ENCODE measurements at places on chromosomes 3 and 15.

- DNase-seq = no peak
Measured at GRCh38 chr3:85304360-85304964, 345.7 kb downstream of the CADM2 start.

DNA sequence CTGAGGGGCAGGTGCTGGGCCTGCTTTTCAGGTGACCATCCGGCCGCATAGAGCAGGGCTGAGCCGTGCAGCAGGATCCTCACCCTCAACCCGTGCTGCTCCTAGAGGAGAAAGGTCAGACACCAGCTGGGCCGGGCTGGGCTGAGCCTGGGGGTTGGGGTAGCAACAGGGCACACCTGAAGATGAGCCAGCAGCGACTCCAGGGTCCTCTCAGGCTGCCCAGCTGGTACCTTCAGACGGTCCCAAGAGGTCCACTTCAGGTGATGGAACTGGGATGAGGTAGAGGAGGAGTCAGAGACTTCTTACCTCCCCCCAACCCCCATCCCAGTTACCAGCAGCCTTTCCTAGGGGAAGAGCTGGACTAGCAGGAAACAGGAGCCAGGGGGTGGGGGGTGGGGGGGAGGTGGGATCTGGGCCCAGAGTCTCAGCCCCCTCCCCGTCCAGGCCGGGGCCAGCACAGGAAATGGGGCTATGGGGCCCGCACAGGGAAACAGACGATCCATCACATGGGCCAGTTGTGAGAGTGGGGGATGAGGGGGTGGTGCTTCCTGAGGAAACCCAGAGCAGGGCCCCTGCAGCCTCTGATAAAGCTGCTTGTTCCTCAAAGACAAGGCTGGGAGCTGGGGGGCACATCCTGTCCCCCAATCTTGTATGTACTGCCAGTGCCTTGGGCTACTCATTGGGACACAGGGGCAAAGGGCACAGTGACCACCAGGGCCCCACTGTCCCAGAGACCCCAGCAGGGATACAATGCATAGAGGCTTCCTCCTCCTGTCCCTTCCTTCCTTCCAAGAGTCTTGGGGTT is 3.0 kb downstream of the INKA1 start:
- DNase-seq = no peak

GRCh38 chr3:140308535-140308934 is 369.3 kb upstream of the TRIM42 start:
- no peak for DNase-seq

- DNase-seq = no peak
Measured at GRCh38 chr15:55394694-55395093, 13.5 kb downstream of the CCPG1 start.

GRCh38 chr3:84836961-84837360 is 121.8 kb upstream of the CADM2 start:
- no peak for DNase-seq

- DNase-seq = no peak
Measured at GRCh38 chr3:155664925-155665695, 79.8 kb downstream of the PLCH1 start.

- DNase-seq = no peak
Measured at GRCh38 chr3:62373215-62373614, at the start of gene FEZF2. TSS of gene FEZF2 (minus strand) at chr3:62373550. CDS start at chr3:62372868, 682 bp downstream.

DNA sequence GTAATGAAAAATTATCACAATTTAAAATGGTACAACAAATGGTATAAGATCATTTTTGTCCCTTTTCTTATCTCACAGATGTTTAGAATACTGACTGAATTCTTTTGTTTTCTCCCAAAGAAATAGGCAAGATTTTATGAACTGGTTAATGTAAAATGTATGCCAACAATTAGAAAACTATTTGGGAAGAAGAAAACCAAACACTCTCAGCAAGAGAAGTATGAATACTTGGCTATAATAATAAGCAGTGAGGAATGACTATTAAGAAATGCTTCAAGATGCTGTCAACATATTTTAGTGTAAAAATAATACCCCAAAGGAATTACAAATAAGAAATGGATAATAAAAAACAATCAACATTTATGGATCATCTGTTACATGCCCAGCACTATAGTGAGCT is 18.5 kb downstream of the SHQ1 start:
- no peak for DNase-seq

DNA sequence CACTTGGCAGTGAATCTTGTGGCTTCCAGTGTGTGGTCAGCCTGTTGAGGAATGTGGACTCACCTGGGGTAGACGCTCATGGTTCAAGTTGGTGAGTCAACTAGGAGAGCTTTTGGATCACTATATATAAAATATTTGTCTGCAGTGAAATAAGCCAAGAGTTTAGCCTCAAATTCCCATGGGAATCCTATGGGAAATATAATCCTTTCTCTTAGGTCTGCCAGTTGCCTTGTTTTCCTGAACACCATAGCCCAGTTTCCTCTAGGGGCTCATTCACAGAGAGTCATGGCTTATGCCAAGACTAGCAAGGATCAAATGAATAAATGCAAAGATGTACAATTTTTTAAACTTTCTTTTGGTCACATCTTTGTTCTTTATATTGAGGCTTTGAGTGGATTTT is 100.1 kb upstream of the NPHP3 start:
- no peak for DNase-seq

DNA sequence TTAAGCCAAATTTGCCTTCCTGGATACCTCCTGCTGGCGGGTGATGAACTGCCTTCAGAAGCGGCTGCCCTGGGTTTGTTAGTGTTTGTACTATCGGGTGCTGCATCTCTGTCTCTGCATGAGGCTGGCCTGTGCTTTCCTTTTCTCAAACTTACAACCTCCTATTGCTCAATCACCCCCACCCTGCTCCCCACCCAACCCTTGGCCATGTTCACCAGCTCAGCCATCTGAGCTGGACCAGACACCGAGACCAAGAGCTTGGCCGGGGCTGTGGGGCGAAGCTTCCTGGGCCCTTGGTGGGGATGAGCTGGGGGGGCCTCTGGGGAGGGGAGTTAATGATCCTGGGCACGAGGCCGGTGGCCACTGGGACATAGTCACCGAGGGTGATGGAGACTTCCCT is 16.8 kb upstream of the FBLN2 start:
- no peak for DNase-seq

- no peak for DNase-seq
Measured at GRCh38 chr3:135047061-135047460, 252.0 kb downstream of the EPHB1 start.

GRCh38 chr3:136932523-136932922 is 25.3 kb upstream of the IL20RB start:
- DNase-seq = peak; percentile 20

DNA sequence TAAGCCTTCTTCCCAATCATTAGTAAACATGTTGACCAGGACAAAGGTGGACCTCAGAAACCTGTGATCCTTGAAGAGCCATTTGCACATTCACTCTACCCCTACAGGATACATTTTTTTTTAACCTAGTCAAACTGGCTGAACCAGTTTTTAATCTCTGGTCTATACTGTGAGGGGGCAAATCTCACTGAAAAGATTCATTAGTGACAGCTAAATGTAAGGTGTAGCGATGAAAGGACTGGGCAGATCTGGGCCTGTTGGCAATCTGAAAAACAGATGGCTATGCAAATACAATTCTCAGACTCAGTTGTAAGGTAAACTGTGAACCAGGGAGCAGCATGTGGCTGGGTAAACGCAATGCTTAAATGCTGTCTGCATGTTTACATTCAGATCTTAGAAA is 75.6 kb upstream of the SNTN start:
- DNase-seq = no peak

DNA sequence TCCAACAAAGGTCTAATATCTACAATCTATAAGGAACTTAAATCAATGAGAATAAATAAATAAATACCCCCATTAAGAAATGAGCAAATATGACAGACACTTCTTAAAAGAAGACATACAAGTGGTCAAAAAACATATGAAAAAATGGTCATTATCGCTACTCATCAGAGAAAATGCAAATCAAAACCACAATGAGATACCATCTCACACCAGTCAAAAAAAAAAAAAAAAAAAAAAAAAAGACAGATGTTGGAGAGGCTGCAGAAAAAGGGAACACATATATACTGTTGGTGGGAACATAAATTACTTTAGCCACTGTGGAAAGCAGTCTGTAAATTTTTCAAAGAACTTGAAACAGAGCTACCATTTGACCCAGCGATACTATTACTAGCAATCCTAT is 31.6 kb upstream of the OR5H6 start:
- no peak for DNase-seq

DNA sequence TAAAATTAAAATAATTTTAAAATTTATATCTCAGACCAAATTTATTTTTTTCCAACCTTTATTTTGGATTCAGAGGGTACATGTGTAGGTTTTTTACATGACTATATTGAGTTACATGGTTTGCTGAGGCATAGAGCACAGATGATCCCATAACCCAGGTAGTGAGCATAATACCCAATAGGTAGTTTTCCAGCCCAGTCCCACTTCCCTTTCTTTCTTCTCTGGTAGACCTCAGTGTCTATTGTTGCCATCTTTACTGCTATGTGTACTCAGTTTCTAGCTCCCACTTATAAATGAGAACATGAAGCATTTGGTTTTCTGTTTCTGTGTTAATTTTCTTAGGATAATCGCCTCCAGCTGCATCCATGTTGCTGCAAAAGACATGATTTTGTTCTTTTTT is 338.1 kb downstream of the EFHB start:
- DNase-seq = no peak

GRCh38 chr3:195148549-195148948 is 122.4 kb downstream of the XXYLT1 start:
- DNase-seq = no peak

DNA sequence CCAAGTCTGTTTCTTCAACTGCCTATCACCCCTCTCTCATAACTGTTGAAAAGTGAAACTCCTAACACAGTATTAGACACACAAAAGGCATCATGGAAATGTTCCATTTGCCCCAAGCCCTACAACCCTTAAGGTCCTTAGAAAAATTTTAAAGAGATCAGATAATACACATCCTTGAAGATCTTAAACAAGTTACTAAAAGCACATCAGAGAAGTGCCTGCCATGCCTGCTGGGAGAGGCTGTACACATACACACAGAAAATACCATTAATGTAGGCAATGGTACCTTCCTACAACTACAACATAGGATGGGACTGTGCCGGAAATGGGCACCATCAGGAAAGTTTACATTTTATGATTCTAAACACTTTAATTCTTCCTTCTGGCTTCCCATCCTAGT is 3.3 kb downstream of the ADAM10 start:
- DNase-seq = no peak

DNA sequence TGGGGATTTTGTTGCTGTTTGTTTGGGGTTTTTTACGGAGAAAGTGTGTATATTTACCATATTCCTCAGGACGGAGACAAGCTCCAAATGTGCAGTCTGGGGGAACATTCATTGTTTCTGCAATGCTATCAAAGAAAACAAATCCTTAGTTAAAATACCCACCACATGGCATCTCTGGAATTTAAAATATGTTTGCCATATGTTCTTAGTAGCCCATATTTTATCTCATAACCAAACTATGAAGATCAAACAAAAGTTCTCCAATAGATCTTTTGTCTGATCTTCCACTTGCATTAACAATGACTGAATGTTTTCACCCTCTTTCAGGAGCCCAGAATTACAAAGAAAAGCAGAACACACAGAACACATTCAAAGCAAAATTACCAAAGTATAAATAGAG is 35.3 kb downstream of the EFHB start:
- DNase-seq = no peak

- no peak for DNase-seq
Measured at GRCh38 chr3:66162766-66163165, 58.0 kb upstream of the SLC25A26 start.

DNA sequence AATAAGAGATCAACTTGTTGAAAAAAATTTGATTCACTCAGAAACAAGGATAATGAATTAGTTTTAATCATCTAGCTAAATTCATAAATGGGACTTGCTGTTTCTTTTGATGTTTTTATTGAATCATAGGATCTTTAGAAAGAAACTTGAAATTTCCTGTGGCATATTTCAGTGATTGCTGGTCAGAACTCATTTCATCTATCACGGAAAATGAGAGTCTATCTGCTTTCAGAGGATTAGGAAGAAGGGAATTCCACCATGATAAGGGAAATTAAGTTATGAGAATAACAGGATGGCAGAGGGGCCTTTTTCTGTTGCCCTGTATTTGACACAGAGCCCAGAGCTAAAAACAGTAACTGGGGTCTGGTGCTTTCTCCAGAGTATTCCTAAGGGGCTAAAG is 44.9 kb upstream of the CCNL1 start:
- DNase-seq = no peak

DNA sequence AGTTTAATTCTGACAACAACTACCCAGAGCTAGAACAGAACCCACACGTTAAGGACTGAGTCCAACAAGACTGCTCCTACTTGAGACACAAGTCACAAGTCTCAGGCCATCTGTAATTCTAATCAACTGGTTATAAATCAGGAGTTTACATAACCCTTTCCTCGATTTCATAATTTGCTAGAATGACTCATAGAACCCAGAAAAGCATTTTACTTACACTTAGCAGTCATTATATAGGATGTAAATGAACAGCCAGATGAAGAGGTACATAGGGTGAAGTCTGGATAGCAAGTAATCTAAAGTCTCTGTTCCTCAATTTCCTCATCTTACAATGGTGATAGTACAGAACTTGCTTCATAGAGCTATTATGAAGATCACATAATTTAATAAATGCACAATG is 1018.2 kb downstream of the DIPK2A start:
- DNase-seq = no peak

GRCh38 chr3:193943200-193943599 is 192.7 kb upstream of the HES1 start:
- DNase-seq = no peak

- DNase-seq = no peak
Measured at GRCh38 chr15:31228980-31229826, 97.4 kb upstream of the KLF13 start.

DNA sequence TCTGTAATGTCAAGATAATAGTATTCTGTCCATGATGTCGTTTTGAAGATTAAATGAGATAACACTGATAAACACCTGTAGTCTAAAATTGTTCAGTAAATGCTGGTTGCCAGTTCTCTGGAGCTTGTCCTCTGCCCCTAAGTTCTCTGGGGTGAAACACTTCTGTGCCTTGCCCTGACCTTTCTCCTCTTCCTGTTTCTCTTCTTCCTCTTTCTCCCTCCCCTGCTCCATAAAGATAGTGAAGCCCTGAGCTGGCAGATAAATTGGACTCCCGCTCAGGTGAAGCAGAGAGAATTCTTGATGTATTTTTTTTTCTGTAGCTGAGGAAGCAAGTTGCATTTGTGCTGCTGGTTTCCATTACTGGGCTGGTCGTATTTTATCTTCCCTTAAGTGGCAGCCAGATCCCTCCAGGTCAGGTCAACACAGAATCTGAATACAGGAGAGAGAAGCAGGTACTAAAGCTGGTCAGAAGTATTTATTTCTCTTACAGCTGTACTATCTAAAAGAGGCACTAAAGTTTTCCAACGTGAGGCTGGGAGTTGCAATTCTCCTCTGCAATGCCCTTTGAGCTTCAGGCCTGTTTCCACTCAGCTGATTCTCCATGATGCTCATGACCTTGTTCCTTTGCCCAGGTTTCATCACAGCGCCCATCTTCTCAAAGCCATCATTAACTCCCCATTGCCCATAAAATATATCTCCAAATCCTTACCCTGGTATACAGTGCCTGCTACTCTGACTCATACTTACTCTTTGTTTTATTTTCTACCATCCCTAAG is 319.3 kb upstream of the CFAP20DC start:
- DNase-seq = no peak

Data from T-helper 1 cell (primary cell).